ENCODE measurements at places on chromosomes 12 and 14.

- DNase-seq: no peak
These were observed 64.3 kb downstream of the C2CD5 start for GRCh38 chr12:22480016-22480415.

DNA sequence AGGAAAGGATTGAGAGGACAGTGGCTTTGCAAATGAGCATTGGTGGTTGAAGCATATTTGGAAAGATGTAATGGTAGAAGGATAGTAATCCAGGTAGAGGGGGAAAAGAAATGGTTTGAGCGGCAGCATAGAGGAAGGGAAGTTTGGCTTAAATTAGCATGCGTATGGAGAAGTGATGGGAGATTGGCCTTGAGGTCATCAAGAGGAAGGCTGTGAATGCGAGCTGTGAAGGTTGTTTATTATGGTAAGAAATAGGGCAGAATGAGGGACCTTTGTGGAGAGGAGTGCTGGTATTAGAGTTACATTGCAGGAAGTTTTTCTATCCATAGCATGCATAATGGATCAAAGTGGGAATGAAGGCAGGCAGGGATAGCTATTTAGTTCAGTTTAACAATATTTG lies 162.1 kb downstream of the TMTC2 start:
- no peak for DNase-seq

DNA sequence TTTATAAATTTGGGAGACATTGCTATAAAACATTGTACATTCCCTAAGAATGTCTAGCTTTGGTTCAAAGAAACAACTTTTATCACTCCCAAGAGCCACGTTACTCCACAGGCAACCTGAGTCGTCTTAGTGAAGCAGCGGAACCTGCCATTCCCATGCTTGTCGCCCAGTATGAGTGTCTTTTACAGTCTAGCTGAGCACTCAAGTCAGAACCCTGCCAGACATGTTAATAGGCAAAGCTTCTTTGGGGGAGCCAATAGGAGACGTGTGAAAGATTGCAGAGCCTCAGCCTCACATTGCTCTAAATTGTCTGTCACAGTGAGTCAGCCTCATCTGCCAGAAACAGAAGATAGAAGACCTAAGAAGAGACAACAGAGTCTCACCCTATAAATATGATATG lies 541.6 kb upstream of the FLRT2 start:
- DNase-seq: no peak

GRCh38 chr12:57604992-57605810 lies 577 bp downstream of the DTX3 start:
- no peak for DNase-seq

DNA sequence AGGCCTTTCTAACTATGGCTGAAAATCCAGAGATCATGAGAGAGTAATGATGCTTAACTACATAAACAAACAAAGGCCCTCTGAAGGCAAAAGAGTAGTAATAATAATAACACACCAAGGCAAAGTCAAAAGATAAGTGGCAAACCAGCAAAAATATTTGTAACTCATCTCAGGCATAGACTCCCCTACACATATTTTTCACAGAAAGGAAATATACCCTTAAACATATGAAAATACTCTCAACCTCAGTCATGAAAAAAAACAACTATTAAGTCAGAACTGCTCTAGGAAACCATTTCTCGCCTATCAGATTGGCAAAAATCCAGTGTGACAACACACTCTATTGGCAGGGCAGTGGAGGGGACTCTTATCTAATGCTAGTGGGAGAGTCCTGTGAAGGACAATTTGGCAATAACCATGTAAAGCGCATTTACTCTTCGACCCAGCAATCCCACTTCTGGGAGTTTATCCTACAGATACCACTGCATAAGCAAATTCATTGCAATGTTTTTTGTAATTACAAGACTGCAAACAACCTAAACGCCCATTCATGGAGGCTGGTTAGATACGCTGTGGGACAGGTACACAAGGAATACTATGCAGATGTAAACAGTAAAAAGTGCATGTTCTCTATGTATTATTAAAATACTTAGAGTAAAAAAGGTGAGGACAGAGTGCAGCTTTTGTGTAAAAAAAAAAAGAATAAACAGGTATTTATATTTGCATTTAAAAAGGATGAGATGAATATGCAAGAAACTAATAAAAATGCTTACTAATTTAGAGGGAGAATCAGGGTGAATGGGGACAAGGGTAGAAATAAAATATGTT lies 26.0 kb upstream of the IL22 start:
- no peak for DNase-seq

All from CD4-positive, alpha-beta T cell treated with Interferon gamma for 1 hour (primary cell).